ENCODE measurements at places on chromosomes 3 and 15.

GRCh38 chr3:65342084-65342683 is 654.4 kb upstream of the ADAMTS9 start:
- no peak for DNase-seq

DNA sequence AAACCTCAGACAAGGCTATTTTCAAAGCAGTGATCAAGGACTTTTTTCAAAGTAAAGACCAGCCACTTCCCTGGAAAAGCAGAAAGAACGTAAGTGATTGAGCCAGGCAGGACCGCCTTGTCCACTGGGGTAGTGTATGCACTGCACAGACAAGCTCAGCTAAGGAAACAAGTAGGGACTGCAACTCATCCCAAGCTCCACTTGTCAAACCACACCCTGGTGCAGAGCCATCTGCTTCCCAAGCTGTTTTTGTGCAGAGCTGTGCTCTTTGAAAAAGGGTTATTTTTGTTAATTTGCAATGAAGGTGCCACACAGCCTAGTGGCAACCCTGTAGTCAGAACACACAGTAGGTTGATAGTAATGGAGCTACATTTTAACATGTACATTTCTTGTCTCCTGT is 193.3 kb downstream of the ADAMTS9 start:
- DNase-seq: peak; percentile 69

DNA sequence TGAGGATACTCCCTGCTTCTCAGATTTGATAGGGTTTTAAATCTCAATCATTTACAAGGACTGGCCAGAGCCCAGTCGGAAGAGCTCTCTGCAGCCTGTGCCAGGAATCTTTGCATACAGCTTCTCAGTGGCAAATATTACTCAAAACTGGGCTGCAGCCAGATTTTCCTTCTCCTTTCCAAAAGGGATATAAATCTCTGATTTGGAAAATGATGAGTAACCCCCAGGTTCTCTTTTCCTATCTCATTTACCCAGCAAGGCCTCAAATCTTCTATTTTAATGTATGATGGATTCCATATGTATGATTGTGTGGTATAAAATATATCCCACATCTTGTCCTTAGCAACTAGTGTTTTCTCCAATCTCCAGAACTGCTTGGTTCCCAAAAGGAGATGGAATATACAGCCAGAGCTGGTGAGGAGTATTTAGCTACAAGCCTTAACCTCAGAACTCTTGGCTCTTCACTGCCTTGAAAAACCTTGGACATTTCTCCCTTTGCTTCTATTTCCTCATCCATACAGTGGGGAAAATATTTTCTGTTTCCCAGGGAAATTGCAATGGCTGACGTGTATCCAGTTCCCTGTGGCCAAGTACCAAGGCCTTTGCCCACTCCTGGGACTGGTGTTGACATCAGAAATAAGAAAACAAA is 114.4 kb downstream of the ATG7 start:
- no peak for DNase-seq

GRCh38 chr3:99976584-99976983 is 137.7 kb downstream of the FILIP1L start:
- DNase-seq: no peak

DNA sequence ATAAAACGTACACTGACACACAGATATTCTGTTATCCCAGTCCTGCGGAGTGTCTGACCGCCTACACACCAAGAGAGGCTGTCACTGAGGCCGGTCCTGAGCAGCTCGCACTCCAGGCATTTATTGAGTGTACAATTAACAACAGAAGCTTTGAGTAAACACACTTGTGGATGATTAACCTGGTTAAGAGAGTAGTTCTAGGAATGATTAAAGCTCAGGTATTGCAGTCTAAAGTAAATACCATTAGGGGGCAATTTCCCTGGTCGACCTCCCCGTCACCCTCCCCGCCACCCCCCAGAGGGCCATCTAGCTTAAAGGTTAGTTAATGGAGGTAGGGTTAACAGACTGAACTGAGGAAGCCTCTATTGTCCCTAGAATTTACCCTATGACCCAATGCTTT is 1278.5 kb downstream of the NSUN3 start:
- DNase-seq: no peak

DNA sequence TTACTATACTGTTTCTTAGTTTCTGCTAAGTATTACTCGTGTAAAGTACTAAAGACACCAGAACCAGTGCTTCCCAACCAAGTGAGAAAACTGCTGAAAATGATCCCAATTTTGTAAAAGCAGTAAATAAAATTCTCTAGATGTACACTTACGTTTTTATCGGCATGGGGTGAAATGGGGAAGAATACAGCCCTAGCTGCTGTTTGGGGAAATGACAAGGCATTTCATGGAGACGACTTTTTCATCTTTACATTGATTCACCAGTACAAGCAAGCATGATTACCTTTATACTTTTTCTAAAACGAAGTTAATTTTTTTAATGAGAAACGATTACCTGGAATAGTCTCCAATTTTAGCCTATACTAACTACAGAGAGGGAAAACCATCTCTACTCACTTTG is 1.4 kb downstream of the PSMD6 start:
- DNase-seq: no peak

DNA sequence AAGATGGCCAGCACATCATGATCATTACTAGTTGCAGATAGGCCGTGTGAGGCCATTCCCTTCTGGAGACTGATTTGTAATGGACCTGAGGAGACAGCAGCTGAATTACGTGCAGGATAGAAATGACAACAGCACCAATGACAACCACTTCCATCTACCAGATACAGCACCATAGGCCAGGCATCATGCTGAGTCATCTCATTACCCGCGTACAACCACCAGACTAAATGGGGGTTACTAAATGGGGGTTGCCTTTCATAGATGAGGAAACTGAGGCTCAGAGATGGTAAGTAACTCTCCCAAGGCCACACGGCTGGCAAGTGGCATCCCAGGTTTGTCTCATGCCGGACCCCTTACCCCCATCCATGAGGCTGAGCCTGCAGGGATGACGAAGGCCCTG is 32.8 kb upstream of the FAM107A start:
- DNase-seq: no peak

DNA sequence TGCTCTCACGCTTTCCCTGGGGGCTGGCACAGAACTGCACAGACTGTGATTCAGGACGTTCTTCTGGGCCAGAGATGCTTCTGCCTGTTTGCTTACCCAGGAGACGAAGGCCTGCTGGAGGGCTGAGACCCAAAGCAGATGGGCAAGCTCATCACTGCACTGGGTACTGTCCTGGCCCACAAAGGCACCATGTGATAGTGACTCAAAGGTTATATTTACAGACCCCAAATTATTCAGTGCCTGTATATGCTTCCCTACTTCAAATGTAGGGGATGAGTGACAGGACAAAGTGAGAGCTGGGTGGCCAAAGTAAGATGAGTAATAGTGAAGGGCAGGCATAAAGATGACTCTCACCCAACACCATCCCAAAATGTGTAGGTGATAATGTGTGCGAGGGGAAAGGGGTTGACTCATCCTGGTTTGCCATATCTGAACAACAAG is 127.4 kb downstream of the WDR76 start:
- DNase-seq: no peak

DNA sequence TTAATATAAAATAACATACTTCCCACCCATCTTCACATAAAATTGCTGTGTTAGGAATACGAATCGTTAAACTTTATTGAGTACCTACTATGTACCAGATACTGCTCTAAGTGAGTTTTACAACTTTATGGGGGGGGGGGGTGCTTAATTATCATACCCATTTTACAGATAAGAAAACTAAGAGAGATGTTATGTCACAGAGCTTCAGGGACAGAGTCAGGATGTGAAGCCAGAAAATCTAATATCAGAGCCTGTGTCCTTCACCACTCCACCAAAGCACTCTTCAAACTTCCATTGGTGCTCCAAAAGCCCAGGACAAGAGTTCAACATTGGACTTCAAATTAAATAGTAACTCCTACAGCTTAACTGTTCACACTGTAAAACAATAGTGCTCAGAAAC is 8.6 kb downstream of the LINS1 start:
- DNase-seq: no peak

- no peak for DNase-seq
Observed at GRCh38 chr15:33425142-33425541, 114.4 kb downstream of the RYR3 start.

- no peak for DNase-seq
Observed at GRCh38 chr3:4751502-4752101, 227.6 kb upstream of the BHLHE40 start.

GRCh38 chr3:65343026-65343425 is 655.2 kb upstream of the ADAMTS9 start:
- DNase-seq: no peak

- DNase-seq: no peak
Observed at GRCh38 chr15:75739791-75740190, 27.1 kb upstream of the CSPG4 start.

DNA sequence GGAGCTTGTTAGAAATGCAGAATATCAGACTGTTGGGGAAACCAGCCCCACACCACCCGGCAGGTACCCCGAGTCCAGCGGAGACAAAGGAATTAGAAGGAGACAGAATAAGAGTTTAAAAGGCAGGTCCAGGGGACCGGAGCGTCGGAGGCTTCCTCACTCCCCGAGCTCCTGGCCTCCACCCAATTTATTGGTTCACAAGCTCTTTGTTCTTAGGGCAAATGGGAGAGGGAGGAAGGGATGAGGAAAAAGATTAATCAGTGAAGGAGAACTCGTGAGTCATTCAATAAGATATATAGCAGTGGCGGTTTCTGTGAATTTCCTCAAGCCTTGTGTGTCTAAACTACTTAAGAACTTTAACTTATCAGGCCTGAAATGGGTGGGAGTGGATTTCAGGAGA is 32.1 kb upstream of the WDR72 start:
- DNase-seq: no peak

DNA sequence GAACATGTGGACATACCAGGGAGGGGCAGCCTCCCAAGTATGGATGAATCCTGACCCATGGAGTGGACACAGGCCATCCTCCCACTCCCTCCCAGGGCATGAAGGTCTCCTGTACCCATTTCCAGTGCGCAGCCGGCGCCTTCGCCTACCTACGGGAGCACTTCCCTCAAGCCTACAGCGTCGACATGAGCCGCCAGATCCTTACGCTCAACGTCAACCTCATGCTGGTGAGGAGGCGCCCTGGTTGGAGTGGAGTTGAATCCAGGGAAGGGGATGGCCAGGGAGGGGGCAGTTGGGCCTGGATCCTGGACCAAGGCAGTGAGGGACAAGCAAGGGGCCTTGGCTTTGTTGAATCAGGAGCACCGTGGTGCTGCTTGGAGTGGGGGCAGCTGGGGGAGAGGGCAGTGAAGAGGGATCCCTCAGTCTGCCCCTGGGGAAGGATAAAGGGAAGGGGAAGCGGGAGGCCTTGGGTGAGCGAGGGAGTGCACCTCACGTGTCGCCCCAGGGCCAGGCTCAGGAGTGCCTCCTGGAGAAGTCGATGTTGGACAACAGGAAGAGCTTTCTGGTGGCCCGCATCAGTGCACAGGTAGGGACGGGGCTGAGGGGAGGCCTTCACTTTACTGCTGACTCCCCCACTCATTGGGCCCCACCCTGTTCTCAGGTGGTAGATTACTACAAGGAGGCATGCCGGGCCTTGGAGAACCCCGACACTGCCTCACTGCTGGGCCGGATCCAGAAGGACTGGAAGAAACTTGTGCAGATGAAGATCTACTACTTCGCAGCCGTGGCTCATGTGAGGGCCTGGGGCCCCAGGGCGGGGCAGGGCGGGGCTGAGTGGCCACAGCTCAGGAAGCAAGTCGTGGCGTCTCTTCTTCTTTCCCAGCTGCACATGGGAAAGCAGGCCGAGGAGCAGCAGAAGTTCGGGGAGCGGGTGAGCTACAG is 25.3 kb downstream of the PTPN23 start:
- no peak for DNase-seq

DNA sequence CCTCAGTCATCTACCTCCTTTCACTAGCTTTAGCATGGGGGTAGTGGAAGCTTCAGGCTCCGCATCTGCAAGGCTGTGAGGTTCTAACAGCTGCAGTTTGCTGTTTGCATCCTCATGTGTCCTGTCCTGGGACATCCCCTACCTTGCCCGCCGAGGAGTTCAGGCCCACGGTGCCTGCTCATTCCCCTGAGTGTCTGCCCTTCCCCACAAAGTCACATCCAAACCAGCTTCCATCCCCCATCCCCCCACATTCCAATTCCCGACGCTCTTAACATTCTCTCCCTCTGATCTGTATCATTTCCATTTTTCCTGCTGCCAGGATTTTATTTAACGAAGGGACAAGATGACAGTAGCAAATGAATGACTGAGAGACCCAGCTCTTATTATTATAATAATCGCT is 43.8 kb downstream of the HRH1 start:
- DNase-seq: no peak

- DNase-seq: no peak
Observed at GRCh38 chr3:43243590-43244587, 42.5 kb upstream of the SNRK start.

DNA sequence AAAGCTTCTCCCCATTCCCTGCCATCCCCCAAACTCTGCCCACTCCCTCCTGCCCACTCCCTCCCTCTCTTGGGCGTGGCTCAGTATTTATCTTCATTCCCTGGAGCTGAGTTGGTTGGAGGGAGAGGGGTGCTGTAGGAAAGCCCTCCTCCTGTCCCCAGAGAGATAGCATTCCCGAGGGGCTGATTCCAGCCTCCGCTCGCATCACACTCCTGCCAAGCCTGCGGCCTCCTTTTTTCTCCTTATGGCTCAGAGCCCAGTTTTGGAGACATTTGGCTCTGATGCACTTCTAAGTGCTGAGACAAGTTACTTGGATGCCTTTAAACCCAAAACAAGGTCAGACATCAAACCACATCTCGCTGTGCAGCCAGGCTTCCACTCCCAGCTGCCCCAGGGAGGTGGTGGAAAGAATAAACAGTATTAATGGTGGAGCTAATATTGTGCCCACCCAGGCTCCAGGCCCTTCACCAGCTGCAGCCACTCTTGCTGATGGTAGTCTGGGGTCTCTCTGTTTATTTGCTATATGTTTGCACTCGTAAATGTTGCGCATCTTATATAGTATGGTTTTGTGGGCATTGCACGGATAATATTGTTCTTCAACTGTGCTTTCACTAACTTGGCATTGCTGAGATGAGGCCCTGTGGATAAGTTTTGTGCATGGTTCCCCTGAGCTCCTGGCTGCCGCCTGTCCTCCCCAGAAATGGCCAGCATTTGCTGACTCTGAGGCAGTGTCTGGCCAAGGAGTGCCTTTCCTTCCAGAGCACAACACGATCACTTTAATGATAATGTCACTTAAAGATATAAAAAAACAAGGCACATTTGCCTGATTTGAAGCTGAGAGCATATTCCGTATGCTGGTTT is 157.2 kb downstream of the LRRC28 start:
- DNase-seq: no peak

DNA sequence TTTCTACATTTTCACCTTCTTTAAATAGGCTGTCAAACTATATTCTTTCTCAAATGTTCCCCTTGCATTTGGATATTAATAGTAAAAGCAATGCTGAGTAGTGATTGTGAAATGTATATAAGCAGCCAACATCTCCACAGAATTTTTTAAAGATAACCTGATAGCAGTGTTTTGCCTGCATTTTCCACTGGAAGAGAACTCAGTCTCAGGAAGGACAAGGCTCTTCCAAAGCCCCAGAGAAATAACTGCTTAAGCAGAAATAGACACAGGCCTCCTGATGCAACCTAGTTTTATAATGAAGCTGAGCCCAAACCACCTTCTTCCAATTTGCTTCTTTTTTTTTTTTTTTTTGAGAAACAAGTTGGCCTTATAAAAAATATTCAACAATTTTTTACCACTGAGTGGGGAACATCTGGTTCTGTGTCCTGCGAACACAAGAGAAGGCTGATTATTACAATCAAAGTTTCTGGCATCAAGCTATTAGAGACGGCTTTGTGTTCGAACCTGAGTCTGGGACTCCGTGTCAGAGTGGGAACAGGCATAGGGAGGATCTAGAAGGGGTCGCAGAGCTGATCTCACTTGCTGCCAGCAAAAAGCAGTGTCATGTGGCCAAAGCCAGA is 332.5 kb upstream of the TBL1XR1 start:
- no peak for DNase-seq

All from NCI-H524 treated with DMSO at 0.1 percent for 48 hours (cell line).